ENCODE measurements at places on chromosomes 12 and 14. TPM values are rescaled to one million over a fixed set of nuclear protein-coding genes. Genes with fewer than 3 reads are reported as not detected.

Gene SERPINA12
- not detected for total RNA-seq

Gene FGF23
- total RNA-seq = not detected

Gene WNT1
- not detected for total RNA-seq

Gene IKZF4
- total RNA-seq = 0.30 TPM

Gene NCKAP5L
- total RNA-seq = 8.8 TPM

DNA sequence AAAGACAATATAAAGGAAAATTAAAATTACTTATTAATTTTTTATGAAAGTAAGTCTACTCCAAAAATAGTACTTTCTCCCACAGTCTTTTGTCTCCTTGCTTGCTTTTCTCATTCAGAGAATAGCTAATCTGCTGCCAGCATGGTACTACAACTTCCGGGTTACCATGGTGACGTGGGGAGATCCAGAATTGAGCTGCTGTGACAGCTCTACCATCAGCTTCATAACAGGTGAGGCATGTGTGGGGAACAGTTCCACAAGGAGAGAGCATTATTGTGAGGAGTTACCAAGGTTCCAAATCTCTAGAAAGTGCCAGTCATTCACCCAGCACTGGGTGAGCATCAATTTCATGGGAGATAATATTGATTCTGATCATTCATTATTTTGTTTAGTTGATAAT, 197.8 kb downstream of the PTPRO start:
- DNase-seq = no peak

- no peak for DNase-seq
These were observed 4.5 kb downstream of the EFS start for GRCh38 chr14:23360496-23360895.

- DNase-seq = peak; percentile 64
These were observed at the start of gene ARL6IP4 for GRCh38 chr12:122980183-122981035. Gene ARL6IP4 (plus strand): TSS chr12:122980681. CDS start chr12:122981140, 459 bp downstream.

GRCh38 chr12:15897433-15897832, 13.7 kb upstream of the DERA start:
- no peak for DNase-seq

DNA sequence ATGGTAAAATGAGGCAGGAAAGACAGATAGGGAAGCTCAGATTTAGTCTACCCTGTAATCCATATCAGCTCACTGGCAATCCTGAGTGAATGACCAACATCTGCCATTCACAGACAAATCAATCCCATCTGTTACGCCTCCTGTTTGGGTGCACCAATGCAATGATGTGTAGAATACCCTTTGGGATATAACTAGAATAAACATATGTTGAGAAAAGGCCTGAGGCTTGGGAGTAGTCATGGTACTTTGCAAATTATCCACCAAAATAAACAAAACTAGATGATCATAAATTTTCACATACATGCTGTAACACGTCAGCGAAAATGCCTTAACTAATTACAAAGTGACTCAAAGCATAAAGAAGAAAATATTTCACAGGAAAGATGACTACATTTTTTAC, 78.8 kb downstream of the KCNC2 start:
- no peak for DNase-seq

DNA sequence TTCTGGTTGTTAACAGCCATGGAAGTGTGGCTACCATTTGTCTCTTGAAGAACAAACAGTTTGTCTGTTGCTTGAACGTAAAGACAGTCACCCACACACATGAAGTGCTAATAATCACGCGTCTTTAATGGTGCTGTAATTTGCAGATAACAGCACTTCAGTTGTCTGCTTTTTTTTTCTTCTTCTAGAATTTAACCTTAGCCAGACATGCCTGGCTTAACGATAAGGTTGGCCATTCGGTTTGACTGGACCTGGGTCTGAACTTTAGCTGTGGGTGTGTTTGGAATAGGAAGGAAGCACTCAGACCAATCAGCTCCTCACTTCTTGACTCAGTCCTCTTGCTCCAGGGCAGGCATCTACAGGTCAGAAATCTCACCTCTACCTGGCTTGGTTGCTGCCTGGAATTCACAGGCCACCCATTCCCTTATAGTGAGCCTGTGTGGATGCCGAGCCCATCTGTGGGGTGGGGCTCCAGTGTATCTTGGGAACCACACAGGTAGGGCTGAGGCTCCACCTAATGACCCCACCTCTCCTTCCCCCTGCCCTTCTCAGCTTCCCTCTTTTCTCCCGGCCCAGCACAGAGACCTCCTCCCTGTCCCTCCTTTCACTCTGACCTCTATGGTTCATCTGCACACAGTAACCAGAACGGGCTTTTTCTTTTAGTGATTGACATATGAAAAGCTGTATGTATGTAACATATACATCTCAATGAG, 246.4 kb upstream of the PWP1 start:
- no peak for DNase-seq

DNA sequence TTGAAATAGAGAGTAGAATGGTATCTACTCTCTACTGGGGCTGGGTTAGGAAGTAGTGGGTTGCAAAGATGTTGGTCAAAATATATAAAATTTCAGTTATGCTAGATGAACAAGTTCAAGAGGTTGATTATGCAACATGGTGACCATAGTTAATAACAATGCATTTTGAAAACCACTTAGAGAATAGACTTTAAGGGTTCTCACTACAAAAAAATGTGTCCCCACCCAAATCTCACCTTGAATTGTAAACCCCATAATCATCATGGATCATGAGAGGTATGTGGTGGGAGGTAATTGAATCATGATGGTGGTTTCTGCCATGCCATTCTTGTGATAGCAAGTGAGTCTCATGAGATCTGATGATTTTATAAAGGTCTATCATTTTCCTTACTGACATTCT, 94.0 kb downstream of the C12orf50 start:
- no peak for DNase-seq

GRCh38 chr12:124743479-124744272, 120.0 kb downstream of the SCARB1 start:
- no peak for DNase-seq

DNA sequence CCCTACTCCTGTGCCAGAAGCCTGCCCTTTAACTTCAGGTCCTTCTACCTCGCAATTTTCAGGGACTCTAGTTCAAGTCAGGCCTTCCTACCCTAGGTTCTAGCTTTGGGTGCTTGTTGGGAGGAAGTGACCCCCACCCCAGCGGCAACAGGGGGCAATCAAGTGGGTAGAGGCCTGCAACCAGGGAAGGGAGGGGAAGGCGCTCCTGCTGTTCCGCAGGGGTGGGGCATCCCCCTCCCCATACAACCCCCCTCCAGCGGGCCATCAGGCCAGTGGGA, 204 bp upstream of the PRPH start:
- DNase-seq = no peak
